ENCODE measurements at places on chromosomes 1 and 21. TPM values are rescaled to one million over a fixed set of nuclear protein-coding genes. Genes with fewer than 3 reads are reported as not detected.

DNA sequence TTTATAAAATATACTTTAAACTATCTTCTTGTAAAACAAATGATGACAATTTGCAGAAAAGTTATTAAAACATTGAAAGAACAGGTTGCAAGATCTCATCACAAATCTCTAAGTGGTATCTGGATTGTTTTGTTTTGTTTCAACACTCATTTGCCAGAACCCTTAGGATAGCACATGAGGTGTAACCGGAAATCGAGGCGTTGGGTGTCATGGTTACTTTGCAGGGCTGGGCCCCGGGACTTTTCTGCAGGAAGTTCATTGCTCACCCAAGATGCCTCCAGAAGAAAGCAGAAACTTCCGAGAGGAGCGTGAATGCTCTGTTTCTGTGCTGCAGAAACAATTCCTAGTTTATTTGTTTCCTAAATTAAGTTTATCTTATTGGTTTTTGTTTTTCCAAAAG lies 2.5 kb downstream of the DISC1 start:
- peak; percentile 77 for DNase-seq

GRCh38 chr1:82819234-82819633 lies 1018.5 kb downstream of the ADGRL2 start:
- DNase-seq = peak; percentile 59

- no peak for DNase-seq
Observed at GRCh38 chr21:26177187-26177586, 6.6 kb upstream of the APP start.

- DNase-seq = no peak
Observed at GRCh38 chr1:96721053-96721415, 550 bp upstream of the PTBP2 start.

DNA sequence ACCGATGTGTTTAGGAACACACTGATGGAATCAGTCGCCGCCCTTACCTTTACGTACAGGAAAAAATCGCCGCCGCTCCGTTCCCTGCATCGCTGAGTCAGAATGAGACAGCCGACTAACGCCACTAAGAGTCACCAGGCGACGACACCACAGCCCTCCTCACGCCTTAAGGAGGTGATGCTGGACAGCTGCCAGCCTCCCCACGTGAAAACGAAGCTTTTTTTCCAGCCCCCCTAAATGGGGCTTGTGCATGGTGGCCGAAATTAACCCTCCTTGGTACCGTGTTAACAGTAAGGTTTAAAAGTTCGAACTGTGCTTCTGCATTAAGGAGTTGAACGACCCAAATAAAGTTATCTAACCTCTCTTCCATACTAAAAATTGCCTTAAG lies 511 bp downstream of the DNTTIP2 start:
- peak; percentile 85 for DNase-seq

Gene ITLN2
- not detected for total RNA-seq

DNA sequence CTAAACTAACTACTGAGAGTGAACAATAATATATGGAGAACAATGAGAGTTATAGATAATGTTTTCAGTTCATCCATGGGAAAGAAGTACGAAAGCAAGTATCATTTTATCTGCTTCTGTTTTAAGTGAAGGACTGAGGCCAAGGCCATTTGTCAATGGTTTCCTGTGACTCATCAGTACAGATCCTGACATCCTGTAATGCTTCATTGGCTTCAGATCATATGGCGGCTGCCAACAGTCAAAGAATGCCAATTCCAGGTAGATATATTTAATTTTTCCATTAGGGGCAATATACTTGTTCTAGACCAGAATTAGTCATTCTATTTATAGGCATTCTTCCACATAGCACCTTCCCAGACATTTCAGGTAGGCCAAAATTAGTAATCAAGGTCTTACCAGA lies 97.3 kb downstream of the USH2A start:
- no peak for DNase-seq

DNA sequence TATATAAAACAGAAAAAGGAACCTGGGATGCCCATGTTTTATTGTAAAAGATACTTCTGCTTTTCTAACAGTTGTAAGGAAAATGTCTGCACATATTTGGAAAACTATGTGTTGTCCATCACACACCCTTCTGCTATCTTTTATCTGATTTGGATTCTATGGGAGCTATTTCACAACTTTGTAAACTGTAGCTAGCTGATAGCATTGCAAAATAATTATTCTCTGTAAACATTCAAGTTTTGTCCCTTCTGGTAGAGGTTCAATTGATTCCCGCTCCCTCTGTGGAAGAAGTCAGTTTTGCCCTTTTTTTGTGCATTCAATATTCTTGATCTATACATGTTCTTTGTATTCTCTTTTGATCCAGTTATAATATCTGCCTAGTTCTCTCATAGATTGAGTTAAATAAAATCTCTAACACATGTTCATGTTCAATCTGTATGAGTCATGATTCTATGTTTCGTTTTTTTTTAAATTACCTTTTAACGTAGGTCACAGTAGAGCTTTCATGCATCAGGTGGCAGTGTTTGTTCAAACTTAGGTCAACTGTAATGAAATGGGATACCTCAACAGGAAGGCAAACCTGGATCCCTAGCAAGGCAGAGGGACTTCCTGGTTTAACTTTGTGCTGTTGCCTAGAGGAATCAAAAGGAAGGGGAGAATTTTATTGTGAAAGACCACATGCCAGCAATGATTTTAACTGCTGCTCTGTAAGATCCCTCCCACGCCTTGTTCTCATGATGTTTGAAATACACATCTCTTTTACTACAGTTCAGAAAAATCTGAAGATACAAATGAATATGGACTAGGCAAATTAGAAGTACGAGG lies 26.0 kb upstream of the BCL9 start:
- peak; percentile 61 for DNase-seq

Gene EPHA10
- 0.21 TPM for total RNA-seq

DNA sequence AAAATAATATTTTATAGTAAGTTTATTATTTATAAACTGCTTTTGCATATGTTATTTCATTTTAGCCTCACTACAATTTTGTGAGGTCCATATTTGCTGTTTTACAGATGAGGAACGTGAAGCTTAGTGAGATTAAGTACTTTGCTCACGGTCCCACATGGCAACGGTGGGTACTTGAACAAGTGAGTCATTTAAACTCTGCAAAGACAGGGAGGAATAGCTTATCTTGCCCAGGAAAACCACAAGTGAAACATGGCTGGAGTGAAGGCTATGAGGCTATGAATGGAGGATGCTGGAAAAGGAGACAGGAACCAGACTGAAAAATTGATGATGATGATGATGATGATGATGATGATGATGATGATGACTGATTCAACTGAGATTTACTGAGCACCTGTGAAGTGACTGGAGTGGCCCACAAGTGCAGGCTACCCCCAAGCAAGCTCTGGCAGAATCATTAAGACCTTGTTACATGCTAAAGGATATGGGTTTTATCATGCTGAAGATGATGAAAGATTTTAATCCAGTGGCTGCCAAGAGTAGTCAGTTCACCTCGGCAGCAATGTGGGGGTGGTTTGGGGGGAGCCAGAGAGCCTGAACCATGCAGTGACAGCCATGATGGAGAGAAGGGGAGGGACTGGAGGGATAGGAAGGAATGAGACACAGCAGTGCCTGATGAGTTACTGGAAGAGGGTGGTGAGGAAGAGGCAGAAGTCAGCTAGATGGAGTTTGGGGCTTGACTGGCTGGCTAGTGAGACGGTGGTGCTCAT lies 1.4 kb upstream of the ABCA4 start:
- no peak for DNase-seq

Gene TSPEAR
- total RNA-seq = not detected

GRCh38 chr1:30184393-30185141 lies 538.8 kb downstream of the MATN1 start:
- no peak for DNase-seq

GRCh38 chr1:167359295-167359694 lies 138.6 kb downstream of the POU2F1 start:
- no peak for DNase-seq

DNA sequence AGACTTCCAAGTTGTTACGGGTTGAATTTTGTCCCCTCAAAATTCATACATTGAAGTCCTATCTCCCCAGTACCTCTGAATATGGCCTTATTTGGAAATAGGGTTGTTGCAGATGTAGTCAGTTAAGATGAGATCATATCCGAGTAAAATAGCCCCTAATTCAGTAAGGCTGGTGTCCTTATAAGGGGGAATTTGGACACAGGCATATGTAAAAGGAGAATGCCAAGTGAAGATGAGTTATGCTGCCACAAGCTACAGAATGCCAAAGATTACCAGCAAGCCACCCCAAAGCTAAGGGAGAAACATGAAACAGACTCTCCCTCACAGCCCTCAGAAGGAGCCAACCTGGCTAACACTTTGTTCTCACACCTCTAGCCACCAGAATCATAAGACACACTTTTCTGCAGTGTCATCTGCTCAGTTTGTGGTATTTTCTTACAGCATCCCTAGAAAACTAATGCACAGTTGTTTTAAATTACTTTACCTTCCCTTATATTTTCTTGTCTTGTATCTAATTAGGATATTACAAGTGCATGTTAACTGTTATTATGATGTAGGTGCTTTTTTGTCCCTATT lies 43.3 kb upstream of the PRDX6 start:
- peak; percentile 32 for DNase-seq

Gene ERICH3
- not detected for total RNA-seq

- DNase-seq = no peak
Observed at GRCh38 chr1:48859456-48859855, 82.8 kb upstream of the BEND5 start.

DNA sequence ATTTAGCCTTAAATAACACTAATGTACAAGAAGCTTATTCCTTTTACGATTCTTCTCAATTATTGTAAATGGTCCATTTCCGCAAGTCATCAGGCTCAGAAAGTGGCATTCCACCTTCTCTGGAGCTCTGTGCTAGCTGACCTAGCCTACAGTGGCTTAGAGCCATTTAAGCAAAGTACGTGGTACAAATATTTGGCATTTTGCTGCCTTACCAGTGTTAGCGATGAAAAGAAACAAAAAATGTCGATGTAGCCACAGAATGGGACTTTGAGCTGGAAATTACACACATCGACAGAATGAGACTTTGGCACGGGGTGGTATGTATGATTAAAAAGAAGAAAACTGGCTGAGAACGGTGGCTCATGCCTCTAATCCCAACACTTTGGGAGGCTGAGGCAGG lies 26.1 kb downstream of the OVAAL start:
- no peak for DNase-seq

- DNase-seq = no peak
Observed at GRCh38 chr1:103489935-103490334, 35.6 kb upstream of the RNPC3 start.

- no peak for DNase-seq
Observed at GRCh38 chr1:151718011-151718431, 1.4 kb upstream of the CELF3 start.

Gene CD48
- total RNA-seq = 206 TPM

DNA sequence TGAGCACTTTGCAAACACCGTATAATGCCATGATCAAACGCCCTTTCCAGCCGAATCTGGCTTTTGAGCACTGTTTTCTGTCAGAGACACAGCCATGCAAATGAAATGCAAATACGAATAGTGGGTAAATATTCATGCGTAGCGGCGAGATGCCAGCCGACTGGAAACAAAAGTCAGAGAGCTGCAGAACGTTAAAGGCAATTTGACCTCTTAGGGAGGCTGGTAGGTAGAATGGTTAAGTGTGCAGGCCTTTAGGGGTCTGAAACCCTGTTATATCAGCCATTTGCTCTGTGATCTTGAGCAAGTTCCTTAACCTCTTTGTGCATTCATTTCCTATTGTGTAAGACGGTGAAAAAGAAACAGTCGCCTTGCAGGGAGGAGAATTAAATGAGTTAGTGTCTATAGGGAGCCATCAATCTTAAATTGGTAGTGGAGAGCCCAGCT lies 6.5 kb upstream of the SDHB start:
- no peak for DNase-seq

DNA sequence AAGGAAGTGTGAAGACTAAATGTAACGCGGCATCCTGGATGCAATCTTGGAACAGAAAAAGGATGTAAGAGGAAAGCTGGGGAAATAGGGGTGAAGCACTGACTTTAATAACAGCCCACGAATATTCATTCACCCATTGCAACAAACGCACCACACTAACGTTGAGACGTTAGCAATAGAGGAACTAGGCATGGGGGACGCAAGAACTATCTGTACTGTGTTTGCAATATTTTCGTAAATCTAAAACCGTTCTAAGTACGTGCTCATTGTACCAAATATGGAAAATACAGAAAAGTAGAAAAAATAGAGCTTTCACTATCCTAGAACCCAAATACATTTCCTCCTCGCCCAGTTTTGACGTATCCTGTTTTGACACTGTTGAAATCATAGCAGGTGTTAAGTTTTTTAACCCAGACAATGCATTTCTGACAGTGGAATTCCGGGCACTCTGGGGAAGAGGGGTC lies 3.9 kb downstream of the LAPTM5 start:
- DNase-seq = peak; percentile 68

DNA sequence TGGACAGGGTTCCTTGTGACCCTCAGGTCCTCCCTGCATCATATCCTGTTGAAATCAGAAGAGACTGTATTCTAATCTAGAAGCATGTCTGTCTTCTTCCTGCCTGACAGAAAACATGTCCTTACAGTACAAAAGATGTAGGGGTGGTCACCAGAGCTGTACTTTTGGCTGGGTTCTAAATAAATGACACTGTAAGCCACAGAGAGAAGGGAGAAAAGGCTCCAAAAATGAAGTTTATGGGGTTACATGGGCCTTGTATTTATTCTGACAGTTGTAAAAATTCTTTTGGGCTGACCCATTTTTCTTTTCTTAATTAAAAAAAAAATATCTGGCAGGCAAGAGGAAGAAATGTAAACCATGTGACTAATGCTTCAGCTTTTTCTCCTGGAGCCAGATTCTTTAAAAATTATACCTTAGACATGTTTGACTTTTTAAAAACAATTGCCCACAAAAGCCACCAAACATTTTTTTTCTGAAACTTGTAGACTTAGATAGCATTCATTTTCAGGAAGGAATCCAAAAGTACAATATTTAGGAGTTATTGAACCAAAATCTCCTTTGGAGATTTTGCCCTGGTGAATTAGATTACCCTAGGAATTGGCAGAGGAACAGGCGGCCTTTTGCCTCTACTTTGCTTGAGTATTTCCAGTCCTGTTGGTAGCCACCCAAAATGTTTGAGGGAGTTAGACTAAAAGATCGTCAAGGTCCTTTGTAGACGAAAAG lies 17.1 kb downstream of the RGL1 start:
- DNase-seq = no peak

Gene CD160
- total RNA-seq = 0.59 TPM

- no peak for DNase-seq
Observed at GRCh38 chr1:220366269-220366668, 94.0 kb upstream of the RAB3GAP2 start.

DNA sequence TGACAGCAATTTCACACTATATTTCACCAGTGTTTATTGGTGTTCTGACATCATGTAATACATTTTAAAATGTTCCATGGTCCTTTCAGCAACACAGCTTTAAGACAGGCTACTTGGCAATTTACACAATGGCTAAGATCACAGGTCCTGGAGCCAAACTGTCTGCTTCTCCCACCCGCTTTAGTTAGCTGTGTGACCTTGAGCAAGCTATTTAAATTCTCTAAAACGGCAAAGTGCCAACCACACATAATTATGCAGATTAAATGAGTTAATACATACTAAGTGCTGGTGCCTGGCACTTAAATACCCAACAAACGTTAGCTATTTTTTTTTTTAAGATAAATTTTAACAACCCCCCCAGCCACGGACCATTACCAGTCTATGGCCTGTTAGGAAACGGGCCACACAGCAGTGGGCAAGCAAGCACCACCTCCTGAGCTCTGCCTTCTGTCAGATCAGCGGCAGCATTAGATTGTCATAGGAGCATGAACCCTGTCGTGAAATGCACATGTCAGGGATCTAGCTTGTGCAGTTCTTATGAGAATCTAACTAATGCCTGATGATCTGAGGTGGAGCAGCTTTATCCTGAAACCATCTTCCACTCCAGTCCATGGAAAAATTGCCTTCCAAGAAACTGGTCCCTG lies 26.9 kb downstream of the SOD1 start:
- no peak for DNase-seq
